DMS79 treated with DMSO at 0.1 percent for 48 hours (cell line): ENCODE measurements at places on chromosomes 6 and 20.
A peak's percentile ranks its signal among the peaks of the same experiment; 100 is the strongest.

- no peak for DNase-seq
Measured at GRCh38 chr20:44800391-44801046, 9.8 kb downstream of the RIMS4 start.

GRCh38 chr20:54726687-54727300, 251.4 kb downstream of the DOK5 start:
- no peak for DNase-seq

DNA sequence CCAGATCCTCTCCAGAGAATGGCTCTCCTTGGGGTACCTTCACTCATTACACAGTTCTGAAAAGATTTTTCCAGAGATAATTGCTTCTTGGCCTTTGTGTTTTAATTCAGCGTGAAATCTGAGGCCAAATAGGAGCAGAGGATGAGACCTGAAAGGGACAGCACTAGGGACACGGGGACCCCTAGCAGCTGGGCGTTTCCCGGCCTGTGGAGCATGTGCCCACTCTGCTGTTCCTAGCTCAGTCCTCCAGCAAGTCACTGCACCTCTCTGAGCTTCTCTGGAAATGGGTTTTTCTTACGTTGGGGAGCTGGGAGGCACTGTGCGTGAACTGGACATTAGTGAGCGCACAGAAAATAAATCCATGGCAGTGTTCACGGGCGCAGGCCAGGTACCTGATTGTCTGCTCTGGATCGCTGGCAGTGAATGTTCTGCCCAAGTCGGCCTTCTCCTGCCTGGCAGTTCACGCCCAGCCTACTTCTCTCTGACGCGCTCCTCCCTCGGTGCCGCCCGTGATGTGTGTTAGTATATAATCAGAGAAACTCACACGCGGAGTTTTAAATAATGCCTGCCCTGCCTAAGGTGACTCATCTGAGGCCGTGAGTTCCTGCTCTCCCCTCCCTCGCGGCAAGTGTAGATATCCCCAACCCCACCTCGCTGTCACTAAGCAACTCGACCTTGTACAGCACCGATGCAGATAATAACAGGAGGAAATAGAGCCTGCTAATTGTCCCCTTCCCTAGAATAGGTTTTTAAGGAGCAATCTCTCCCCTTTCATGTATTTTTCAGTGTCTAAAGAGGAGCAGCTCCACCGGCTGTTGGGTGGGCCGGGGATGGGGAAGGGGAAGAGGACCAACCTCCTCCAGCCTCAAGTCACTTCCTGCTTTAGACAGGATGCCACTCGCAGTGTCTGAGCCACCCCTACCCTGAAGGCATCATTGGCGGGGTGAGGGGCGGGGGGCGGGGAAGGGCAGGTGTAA, 2.7 kb upstream of the TUBB2A start:
- DNase-seq, result no peak

- DNase-seq, result no peak
Measured at GRCh38 chr20:61835301-61835700, 230.4 kb downstream of the TAF4 start.

DNA sequence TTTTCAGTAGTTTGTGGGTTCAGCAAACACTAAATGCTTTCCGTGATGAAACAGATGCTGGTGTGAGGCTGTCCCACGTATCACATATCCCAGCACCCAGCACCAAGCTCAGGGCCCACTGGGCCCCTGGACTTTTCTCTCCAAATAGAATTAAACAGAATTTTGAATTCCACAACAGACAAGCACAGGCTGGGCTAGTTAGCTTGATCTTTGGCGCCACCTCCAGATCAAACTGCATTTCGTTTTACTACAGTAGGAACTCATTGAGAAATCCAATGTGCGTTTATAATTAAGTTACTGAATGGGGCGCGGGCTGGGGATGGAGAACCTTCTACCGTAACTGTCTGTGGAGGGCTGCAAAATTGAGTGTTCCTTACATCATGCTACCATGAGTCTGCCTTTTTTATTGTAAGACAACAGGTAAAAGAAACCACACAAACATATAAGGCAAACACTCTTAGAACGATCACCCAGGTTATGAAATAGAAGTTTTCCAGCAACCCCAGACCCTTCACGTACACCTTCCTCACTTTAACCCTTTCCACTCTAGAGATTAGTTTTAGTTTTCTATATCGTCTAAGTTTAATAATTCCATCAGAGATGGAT, 107.8 kb downstream of the ZFP64 start:
- DNase-seq, result peak; percentile 14

- no peak for DNase-seq
Measured at GRCh38 chr6:150382171-150382570, 13.4 kb downstream of the IYD start.

GRCh38 chr6:158876886-158877285, 57.7 kb upstream of the EZR start:
- DNase-seq, result no peak

DNA sequence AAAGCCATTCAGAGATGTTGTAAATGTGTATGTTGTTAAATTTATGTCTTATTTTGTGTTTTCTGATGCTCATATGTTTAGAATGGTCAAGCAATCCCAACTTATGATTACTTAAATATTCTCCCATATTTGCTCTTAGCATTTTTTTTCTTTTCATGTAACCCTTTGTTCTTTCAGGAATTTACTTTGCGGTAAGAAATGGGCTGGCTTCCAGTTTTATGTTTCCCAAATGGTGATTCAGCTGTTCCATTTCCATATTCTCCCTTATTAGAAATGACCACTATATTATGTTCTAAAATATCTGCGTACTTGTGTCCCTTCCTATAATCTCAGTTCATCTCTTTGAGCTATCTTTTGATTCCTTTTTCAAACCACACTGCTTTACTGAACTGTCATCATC, 113.7 kb downstream of the CDH26 start:
- DNase-seq, result no peak

- no peak for DNase-seq
Measured at GRCh38 chr6:41642090-41642959, 4.1 kb downstream of the MDFI start.

DNA sequence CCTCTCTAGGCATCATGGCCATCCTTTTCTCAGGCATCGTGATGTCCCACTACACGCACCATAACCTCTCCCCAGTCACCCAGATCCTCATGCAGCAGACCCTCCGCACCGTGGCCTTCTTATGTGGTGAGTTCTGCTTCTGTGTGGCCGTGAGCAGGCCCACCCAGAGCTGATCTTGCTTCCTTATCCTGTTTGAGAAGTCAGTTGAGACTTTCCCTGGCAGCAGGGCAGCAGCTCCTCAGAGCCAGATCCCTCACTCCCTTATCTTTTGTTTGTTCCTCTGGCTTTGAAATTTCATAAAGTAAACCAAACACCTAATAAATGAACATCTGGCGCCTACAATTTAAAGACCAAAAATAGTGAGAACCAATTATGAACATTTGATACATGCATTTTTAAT, 40.6 kb downstream of the SPATA2 start:
- DNase-seq, result no peak

GRCh38 chr6:33451606-33452005, 2.8 kb upstream of the ZBTB9 start:
- DNase-seq, result no peak

DNA sequence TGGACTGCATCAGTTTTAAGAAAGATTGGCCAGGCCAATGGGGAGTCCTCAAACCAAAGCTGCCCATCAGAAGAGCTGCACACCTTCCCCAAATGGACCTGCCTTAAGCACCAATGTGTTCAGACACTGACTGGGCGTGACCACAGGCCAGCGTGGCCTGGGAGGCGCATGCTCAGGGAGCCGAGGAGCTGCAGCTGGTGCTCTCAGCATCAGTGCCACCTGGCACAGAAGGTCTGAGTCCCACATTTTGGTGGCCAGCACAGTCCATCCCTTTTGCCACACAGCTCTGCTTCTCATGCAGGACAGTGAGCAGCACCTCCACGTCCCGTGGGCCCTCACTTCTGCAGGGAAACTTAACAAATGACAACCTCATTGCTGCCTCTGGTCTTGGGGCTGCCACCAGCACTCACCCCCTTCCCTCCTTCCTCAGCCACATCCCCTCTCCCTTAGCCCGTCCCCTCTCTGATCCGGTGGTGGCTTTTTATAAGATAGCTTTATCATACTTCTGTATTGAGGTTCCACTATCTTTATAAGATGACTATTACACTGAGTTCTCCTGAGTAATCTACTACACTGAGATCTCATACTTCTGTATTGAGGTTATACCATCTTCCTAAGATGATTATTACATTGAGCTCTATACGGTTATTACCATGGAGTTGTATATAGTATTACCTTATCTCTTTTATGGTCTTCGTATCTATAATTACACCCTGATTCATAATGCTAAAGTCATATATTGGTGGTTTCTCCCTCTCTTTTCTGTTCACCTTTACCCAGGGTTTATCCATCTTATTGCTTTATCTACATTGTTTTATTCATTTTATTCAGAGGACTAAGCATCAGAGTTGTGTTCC, 109.1 kb downstream of the TOX2 start:
- no peak for DNase-seq

DNA sequence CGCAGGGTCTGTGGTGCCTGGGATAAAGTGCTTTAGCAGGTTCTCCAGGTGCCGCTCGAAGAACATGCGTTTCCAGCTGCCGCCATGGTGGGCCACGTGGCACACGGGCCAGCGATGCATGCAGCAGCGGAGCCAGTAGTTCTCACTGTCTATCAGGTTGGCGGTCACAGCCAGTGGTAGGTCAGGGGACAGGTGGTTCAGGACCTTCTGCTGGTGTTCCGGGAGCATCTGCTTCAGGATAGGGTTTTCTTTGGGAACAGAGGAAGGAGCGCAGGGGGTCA, 16.0 kb downstream of the TMEM151B start:
- no peak for DNase-seq

DNA sequence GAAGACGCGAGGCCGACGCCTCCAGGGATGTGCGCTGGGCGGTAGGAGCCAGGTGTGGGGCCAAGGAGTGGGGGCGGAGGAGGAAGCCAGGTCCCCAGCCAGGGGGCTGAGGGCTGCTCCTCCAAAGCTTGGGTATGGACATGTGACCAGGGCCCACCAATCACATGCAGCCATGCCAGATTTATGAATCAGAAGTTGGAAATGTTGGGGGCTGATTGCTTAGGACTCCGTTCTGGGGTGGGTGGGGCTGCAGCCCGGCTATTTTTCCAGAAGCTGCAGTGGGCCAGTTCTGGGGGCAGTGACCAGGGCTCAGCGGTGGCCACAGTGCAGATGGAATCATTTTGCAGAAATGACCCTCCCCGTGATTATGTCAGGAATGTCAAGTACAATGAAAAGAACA, 96.0 kb downstream of the CEBPB start:
- no peak for DNase-seq

- no peak for DNase-seq
Measured at GRCh38 chr6:163813979-163814493, 399.5 kb downstream of the QKI start.

DNA sequence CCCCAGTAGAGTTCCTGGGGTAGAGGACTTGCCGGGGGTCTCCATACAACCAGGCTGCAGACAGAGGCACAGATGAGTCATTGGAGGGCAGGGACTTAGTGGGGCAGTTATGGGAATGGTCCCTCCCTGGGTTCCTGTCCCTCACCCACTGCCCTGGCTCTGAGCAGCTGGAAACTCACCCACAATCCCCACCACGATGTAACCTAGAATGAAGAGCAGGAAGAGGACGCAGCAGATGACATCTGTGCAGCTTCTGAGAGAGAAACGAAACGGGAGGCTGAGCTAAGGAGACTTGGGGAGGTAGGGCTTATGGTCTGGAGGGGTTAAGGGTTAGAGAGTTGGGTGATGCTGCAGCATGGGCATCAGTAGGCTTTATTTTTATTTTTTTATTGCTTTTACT, 2.9 kb downstream of the SLC44A4 start:
- DNase-seq, result no peak

GRCh38 chr6:14286144-14286543, 168.6 kb downstream of the CD83 start:
- DNase-seq, result no peak

DNA sequence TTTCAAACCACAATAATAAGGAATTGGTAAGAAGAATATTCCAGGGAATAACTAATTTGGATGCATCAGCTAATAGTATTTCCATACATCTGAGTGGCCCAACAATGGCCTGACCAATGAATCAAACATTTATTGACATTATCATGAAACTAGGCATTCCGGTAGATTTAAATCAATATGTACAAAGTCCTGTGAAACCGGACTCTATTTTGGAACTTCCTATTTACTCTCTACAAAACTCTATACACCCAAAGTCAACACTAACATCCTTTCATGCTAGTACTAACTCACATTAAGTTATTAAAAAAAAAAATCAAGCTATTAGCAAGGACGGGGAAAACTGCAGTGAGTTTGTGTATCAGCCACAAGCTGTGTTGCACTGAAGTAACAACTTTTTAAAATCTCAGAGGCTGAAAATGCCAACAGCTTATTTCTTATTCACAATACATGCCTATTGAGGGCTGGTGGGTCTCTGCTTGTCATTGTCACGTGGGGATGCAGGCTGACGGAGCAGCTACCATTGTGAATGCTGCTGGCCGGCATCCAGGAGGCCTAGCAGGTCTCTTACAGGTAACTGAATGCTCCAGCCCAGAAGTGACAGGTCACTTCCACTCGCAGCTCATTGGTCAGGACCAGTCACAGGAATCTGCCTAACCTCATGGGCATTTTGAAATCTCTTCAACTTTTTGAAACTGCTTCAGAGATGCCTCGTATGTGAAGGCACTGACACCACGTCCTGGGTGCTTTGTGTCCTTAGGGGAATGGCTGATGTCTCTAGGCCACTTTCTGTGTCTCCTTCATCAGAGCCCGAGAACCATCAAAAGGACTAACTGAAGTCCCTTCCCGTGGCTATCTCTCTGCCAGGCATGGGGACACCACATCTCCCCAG, 76.3 kb downstream of the SLC22A23 start:
- DNase-seq, result no peak

DNA sequence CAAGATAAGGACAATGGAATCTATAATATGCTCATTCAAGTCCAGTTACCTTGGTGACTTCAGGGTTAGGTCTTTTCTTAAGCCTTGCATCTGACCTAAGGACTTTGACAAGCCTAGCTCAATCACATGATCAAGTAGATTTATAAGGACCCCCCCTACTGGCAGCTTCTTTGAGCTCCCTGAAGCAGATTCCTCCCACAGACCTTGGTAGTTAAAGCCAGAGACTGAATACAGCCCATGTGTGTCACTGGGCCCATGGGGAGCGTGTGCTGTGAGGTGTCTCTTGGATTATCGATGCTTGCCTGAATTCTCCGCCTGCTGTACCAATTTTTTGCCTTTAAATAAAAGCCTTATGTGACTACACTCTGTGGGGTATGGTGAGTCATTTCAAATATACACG, 372.7 kb upstream of the RGS17 start:
- DNase-seq, result no peak

GRCh38 chr6:107396211-107396610, 63.2 kb downstream of the PDSS2 start:
- no peak for DNase-seq

- no peak for DNase-seq
Measured at GRCh38 chr20:8287340-8287739, 155.3 kb downstream of the PLCB1 start.

DNA sequence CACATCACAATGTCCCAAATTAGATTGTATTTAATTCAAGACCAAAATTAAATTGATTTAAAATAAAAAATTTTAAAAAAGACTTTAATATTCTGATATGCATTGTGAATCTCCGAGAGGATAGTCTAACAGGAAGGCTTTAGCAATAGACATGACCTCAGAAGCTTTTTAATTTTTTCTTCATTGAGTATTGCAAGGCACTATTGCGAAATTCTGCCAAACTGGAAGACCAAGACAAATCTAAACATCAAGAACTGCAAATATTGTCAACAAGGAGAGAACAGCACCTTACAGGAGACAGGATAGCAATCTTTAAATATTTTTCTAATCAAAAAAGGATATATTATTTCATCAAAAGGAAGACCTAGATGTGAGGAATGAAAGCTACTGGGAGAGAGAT, 56.9 kb downstream of the BMP5 start:
- DNase-seq, result no peak
